HS-27A (cell line): ENCODE measurements at places on chromosomes 11 and 22.

- DNase-seq, result no peak
These were observed 208.7 kb upstream of the ZC3H12C start for GRCh38 chr11:109884501-109884900.

DNA sequence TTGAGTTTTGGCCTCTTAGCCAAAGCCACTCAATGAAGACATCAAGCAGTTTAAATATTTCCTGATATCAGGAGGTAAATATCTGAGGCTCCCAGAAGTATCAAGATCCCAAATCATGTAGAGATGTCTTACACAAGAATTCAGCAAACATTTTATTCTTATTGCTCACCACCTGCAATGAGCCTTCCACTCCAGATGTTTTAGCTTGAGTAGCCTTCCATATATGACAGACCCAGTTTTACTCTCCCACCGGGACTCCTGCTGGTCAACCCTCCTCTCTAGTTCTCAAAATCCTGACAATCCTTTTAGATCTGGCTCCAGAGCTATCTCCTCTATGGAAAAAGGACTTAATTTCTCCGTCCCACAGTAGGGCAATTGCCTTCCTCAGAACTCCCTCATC is 404.4 kb downstream of the KCNA4 start:
- peak; percentile 59 for DNase-seq

- no peak for DNase-seq
These were observed 986.5 kb downstream of the TBC1D22A start for GRCh38 chr22:47748957-47749356.

DNA sequence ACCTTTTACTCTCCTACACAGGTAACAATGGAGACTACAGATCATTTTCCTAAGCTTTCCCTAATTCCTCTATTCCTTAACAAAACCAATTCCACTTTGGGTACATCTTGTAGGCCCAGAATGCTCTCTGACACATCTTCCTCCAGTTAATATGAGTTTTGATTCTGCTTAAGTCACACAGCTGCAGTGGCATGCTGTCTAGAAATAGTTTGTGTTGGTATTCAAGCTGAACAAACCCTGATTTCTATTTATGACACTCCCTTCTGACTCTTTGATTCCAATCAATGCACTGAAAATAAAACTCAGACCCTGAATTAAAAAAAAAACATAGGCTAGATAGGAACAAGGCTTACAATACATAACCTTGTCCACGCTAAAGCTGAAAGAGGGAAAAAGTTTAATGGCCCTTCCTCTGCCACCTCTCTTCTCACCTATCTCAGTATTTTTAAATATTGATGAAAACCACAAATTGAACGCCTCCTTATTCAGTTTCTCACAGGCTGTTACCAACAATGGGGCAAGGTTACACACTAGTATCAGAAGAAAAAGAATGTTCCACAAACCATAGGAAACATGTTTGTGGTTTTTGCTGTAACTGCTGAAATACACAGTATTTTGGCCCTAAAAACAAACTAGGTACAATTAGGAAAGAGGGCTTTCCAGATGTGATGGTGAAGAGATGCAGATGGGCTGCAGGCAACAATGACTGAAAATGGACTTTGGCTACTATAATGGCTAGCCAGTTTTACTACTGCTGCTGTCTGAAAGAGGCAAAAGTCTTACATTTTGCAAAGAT is 35.7 kb upstream of the GAB2 start:
- no peak for DNase-seq

DNA sequence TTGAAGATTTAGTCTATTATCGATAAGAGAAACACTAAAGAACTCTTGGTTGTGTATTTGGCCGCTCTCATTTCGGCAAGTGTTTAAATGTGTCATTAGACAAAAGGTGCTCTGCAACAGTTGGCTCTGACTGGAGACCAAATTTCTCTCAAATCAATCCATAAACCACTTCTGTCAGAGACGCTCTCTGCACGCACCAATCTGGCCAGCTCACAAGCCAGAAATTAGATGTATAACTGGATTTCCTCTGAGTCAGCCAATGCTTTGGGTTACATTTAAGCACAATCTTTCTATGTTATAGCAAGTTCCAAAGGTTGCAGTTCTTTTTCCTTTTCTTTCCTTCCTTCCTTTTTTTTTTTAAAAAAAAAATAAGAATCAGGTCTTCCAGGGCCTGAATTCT is 17.6 kb upstream of the PARVA start:
- no peak for DNase-seq

DNA sequence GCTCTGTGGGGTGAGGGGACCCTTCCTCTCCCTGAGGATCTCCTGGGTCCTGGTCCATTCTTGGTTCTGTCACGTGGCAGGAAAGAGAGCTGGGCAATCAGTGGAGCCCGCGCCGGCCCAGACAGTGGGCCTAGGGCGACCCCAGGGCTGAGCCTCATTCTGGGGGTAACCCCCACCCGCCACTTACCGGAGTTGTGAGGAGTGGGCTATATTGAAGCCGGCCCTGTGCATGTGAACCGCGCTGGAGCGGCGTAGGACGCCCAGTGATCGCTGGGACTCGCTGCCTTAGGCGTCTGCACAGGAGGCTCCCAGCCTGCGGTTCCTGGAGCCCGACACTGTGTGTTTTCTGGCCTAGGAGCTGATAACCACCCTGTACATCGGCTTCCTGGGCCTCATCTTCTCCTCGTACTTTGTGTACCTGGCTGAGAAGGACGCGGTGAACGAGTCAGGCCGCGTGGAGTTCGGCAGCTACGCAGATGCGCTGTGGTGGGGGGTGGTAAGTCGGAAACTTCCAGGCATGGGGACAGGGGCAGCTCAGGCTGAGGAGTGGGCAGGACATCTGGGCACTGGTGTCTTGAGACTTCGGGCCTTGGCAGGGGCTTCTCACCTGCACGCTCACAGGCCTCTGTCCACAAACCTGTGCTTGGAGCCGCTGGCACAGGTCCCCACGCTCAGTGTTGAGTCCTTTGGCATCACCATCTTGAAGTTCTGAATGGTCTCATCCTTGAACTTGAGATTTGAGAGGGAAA is 127.1 kb downstream of the KCNQ1OT1 start:
- no peak for DNase-seq

DNA sequence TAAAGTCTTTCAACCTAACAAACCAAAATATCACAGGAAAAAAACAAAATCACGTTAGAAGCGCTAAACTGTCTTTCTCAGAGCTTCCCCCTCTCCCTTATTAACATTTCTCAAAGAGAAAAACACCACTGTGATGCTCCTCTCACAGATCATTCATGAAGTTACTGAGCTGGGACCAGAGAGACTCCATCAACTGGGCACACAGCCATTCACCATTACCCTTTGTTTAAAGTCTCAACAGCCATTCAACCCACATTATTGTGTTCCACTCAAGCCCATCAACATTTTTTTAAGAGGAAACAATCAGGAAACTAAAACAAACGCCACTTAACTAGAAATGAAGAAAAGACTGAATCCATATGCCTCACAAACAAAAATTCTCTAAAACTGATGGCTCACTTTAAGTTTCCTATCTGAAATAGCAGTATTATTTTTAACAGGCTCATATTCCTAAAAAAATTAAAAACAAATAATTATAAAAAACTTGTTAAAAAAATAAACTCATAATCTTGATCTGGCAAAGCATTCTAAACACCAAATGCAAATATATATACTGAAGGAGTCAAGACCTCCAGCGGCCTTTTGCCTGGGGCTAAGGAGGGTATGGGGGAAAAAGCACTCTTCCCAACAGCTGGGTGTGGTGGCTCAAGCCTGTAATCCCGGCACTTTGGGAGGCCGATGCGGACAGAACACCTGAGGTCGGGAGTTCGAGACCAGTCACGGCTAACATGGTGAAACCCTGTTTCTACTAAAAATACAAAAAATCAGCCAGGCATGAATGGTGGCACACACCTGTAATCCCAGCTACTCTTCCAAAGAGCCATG is 14.0 kb downstream of the CELF1 start:
- DNase-seq, result no peak

DNA sequence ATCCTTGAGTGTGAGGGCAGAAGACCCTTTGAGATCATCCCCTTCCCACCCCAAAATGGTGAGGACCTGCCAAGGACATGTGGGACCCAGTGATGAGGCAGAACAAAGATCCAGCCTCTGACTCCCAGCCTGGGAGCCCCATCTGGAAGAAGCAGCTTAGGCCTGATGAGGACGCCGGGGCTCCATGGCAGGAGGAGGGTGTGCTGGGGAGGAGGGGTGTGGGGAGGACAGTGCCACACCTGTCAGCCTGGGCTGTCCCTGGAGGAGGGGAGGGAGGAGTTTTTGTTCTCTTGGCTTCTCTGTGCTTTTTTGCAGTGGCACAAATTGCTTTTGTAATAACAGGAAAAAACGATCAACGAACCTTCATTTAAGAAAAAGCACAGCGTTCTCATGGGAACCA is 44.4 kb upstream of the DAGLA start:
- DNase-seq, result no peak

DNA sequence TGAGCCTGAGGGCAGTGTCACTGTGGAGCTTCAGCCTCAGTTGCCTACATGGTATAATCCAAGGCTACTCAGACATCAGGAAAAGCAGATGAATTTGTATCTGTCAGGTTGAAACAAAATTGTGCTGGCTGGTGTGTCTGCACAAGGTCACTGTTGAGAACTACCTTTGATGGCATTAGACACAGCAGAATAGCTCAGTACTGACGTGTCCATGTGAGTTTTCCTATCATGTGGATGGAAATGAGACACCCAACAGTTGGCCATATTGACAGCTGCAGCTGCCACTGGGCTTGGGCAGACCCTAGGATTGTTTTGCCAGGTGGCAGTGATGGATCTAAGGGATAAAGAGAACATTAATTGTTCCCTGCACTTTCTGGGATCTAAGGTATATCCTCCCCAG is 15.8 kb downstream of the CCDC134 start:
- no peak for DNase-seq
